Cerebellar nuclear complex (tissue), 1 donor: ENCODE measurements at places on chromosomes 4 and X.

- no peak for DNase-seq
Observed at GRCh38 chrX:54534271-54534670, 4.3 kb downstream of the GNL3L start.

DNA sequence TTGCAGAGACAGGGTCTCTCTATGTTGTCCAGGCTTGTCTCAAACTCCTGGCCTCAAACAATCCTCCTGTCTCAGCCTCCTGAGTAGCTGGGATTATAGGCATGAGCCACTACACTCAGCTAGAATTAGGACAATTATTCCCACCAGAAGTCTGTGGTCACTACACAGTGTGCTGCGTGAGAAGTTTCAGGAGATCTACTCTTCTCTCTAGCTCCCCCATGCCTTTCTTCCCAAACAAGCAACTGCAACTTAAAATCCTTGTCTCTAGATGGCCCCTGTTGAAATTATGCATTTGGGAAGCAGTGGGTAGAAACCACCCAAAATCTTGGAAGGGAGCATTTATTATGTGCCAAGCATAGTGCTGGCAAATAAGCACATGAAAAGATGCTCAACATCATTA lies 21.1 kb upstream of the MAP7D3 start:
- DNase-seq: no peak

DNA sequence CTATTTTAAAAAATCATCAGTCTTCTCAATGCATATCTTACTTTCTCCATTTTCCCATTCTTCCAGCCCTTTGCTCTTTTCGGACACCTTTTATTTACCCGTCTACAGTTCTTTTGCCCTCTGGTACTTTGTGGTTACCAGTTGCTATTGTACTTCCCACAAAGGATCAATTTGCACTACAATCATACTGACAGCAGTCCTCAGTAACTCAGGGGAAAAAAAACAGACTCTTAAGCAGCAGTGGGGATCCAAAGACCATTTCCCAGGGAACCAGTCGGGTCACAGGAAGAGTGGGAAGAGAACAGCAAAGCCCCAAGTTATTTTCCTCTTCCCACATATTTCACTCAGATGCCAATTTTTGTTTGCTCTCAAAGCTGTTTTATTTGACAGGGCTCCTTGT lies 23.1 kb downstream of the DMD start:
- DNase-seq: no peak

DNA sequence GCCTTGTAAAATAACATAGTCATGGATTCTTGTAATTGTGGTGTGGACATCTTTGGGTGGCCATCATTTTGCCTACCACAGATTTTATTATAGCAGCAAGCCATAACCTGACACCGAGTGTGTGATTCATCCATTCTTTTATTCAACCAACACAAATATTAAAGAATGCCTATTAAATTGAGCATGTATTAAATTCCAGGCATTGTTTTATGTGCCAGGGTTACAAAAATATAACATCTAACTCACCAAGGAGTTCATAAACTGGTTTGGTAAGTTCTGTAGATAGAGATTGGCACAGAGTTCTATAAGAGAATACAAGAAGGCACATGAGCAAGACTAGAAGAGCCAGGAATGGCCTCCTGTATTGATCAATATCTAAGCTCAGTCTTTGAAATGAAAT lies 18.0 kb downstream of the NBDY start:
- no peak for DNase-seq

- no peak for DNase-seq
Observed at GRCh38 chr4:141933978-141934377, 297.6 kb downstream of the IL15 start.

DNA sequence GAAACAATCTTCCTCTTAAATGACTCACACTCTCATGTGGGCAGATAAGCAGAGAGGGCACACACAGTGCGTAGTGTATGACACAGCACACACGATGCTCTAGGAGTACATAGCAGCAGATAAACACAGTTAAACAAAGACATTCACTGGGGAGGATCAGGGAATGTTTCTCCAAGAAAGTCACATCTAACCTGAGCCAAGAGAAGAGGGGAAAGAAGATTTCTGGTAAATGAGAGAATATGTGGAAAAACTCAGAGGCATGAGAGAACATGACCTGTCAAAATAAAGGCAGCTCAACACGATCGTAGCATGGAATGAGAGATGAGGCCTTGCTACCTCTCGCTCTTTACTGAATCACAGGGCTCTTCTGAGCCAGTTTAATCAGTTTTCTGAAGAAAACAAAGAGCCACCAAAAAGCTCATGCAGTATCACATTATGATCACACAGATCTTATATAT lies 251.0 kb downstream of the ANK2 start:
- DNase-seq: no peak

GRCh38 chr4:137678796-137679195 lies 146.5 kb upstream of the PCDH18 start:
- no peak for DNase-seq

DNA sequence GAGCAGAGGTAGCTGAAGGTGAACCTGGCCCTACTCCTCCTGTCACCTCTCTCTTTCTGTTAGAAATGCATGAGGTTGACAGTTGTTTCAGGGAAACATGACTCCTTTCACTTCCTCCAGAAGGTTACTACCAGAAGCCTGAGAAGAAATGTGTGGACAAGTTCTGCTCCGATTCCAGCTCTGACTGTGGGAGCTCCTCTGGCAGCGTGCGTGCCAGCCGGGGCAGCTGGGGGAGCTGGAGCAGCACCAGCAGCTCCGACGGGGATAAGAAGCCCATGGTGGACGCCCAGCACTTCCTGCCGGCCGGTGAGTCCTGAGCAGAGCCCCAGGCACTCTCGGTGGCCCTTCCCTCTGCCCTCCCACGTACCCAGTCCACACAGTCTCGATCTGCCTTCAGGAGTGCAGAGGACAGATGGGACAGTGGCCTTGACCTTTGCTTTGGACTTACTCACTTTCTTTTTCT lies 61.3 kb upstream of the TLR2 start:
- no peak for DNase-seq

DNA sequence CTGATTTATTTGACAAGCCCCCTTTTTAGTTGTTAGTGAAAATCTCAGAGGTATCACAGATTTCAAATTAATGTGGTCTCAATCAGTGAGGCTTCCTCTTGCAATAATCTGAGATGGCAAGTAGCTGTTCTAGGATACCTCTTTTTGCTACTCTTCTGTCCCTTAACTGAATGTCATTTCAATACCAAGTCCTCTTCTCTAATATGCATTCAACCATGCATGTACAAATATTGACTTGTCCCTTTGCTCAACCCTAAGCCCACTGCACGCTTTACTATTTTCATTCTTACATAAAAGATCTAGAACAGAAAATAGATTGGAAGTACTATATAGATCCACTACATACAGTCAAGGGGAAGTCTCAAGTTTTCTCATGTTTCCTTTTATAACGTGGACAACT lies 164.2 kb downstream of the CBR4 start:
- DNase-seq: no peak

DNA sequence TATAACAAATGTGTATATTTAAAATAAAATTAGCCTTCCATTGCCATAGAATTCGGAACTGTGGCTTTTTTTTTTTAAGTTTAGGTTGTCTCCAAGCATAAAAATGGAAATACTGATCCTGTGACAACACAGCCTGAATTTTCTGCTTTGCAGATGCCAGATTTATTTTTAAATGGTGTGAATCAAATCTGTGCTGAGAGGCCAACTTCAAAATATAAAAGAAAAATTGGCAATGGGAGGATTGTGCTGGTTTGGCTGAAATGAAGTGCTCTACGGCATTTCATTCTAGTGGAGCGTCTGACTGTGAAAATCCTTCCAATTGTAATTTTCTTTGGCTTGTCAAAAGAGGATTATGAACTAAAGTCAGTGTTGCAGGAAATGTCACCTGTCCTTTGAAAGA lies 580.3 kb upstream of the ZFP42 start:
- DNase-seq: peak; percentile 2

DNA sequence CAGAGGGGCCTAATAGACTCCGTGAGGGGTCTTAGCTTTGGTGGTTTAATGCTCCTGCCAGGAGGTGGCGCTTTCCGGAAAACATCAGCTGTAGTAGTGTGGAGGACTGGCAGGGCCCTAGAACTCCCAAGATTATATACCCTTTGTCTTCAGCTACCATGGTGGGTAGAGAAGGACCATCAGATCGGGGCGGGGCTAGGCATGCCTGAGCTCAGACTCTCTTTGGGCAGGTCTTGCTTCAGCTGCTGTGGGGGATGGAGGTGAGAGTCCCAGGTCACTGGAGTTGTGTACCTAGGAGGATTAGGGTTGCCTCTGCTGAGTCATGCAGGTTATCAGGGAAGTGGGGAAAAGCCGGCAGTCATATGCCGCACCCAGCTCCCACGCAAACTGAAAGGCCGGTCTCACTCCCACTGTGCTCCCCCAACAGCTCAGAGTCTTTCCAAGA lies 63.0 kb upstream of the AGA start:
- DNase-seq: no peak

DNA sequence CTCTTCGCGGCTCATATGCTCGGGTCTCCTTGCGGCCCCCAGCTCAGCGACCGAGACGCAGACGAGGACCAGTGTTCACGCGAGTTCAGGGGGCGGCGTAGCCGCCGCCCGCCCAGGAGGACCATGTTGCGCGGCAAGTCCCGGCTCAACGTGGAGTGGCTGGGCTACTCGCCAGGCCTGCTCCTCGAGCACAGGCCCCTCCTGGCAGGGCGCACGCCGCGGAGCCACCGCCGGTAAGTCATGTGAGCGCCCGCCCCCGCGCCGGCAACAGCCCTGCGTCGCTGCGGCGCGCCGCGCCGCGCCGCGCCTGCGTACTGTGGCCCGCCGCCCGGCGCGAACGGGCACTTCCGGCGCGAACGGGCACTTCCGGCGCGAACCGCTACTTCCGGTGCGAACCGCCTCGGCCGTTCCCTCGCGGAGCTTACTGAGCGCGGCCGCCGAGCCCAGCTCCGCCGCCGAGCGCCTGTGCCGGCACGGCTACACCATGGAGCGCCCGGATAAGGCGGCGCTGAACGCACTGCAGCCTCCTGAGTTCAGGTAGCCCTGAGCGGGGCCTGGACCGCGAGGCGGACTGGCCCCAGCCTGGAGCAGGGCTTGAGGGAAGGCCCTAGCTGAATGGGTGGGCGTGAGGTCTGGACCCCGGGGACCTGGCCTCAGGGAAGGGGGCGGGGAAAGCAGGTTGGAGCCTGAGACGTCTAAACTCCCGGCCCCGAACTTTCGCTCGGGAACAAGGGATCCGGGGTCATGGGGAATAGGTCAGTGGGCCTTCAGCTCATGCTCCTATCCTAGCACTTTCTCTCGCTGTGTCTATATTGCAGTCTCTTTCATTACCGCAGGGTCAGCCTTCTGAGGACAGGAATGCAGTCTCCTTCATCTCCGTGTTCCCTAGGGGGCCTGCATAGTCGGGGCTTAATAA lies at the start of gene VMA21:
Gene VMA21 (plus strand): TSS at position 382 of the 916 bp plus-strand sequence. CDS start 103 bp downstream, at position 485.
- no peak for DNase-seq

DNA sequence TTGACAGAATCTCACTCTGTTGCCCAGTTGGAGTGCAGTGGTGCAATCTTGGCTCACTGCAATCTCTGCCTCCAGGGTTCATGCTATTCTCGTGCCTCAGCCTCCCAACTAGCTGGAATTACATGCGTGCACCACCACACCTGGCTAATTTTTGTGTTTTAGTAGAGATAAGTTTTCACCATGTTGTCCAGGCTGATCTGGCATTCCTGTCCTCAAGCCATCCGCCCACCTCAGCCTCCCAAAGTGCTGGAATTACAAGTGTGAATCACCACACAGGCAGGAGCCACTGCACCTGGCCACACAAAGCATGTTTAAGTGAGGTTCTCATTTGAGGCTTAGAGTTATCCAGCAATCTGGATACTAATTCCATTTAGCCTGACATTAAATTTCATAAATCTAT lies 180.9 kb upstream of the GRID2 start:
- no peak for DNase-seq

DNA sequence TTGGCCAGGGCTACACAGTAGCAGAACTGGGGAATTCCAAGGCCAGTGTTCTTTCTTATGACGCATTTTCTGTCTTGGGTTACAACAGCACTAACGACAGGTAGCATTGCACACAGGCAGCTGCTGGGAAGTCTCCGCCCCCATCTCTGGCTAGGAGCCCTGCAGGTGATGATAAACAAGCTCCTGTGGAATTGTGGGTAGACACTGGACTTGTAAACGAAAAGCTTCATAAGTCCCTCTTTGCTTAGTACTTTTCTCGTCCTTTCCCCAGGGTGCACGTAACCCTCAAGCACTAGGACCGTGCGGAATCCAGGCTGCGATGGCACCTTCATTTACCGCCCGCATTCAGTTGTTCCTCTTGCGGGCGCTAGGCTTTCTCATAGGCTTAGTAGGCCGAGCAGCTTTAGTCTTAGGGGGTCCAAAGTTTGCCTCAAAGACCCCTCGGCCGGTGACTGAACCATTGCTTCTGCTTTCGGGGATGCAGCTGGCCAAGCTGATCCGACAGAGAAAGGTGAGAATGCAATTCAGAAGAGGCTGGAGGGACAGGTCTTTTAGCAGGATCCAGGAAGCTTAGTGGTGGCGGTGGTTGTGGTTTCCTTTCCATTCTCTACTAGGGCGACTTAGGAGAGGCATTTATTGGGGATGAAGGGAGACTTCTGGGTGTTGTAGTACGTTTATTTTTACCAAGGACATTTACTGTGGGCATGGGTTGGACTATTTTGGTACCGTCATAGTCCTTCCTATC lies at the start of gene FAAH2:
Gene FAAH2 (plus strand): TSS at position 200 of the 745 bp plus-strand sequence. CDS start 120 bp downstream, at position 320.
- DNase-seq: peak; percentile 12

GRCh38 chr4:183783306-183783705 lies 121.8 kb upstream of the STOX2 start:
- DNase-seq: no peak

DNA sequence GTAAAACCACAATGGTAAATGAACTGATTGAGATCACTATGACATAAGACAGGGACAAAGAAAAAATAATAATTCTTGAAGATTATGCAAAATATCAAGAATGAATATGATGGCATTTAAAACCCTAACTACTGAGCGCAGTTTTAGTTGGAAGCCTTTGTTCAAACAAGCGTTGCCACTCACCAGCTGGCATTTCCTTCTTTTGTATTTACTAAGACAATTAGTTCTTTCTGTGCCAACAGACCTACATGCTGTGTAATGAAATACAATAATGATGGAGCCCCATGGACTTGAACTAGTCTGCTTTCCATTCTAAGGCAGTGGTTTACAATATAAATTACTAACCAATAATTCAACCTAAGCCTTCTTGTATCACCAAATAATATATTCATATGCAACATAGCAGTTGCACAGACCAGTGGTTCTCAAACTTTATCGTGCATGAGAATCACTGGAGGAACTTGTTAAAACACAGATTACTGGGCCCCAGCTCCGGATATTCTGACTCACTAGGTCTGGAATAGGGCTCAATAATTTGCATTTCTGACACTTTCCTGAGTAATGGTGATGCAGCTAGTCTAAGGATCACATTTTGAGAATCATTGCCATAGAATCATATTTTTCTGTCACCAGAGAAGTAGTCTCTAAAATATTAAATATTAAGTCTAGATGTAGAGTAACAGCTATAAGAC lies 196.4 kb upstream of the MAGEB18 start:
- DNase-seq: no peak

GRCh38 chr4:100805538-100805937 lies 287.7 kb upstream of the EMCN start:
- DNase-seq: no peak
